ENCODE measurements at places on chromosomes 16 and 17. TPM values are rescaled to one million over a fixed set of nuclear protein-coding genes. Genes with fewer than 3 reads are reported as not detected.

Gene CHST5
- total RNA-seq = 0.09 TPM

Gene SULT1A2
- total RNA-seq = 0.23 TPM

Gene CES3
- 6.8 TPM for total RNA-seq

Gene RAMP2
- not detected for total RNA-seq

DNA sequence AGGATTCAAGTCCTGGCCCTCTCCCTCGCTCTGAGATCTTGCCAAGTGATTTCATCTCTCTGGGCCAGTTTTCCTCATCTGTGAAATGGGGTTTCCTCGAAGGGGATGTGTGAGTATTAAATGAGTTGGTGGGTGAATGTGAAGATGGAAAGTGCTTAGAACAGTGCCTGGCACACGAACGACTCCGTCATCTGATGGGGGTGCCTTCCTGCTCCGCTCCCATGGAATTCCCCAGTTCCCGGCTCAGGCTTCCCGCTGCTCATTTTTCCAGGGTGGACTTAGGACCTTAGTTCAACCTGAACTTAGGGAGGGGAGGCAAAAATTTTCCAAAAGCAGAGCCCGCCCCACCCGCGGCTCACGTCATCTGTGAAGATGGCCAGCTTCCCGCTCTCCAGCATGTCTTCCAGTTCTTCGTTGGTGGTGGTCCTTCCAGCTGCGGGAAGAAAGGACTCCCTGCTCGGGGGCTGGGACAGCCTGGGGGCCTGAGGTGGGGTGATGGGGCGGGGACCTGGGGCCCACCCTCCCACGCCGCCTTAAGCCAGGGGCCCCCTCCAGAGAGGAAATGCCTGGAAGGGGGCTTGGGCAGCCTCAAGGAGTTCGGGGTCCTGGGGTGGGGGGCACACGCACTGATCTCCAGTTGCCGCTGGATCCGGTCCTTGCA is 11.4 kb downstream of the HSD3B7 start:
- no peak for DNase-seq

DNA sequence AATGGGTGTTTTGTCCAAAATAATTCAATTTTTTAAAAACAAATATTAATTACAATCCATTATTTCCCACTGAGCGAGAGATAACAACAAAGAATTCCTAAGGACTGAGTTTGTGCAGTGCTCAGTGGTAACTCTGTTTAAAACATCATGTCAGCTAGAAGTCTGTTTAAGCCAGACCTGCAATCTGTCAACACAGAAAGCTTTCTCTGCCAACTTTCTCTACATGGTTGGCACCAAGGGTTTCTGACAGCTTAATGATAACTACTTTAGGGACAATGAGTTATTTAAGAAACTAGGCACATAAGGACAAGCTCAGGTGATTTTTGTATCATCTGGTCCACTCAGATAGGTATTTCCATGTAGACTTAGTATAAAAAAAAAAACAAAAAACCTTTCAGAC is 81.8 kb downstream of the WDR59 start:
- DNase-seq = no peak

- no peak for DNase-seq
These were observed 772 bp upstream of the SAMD14 start for GRCh38 chr17:50130559-50131305.

DNA sequence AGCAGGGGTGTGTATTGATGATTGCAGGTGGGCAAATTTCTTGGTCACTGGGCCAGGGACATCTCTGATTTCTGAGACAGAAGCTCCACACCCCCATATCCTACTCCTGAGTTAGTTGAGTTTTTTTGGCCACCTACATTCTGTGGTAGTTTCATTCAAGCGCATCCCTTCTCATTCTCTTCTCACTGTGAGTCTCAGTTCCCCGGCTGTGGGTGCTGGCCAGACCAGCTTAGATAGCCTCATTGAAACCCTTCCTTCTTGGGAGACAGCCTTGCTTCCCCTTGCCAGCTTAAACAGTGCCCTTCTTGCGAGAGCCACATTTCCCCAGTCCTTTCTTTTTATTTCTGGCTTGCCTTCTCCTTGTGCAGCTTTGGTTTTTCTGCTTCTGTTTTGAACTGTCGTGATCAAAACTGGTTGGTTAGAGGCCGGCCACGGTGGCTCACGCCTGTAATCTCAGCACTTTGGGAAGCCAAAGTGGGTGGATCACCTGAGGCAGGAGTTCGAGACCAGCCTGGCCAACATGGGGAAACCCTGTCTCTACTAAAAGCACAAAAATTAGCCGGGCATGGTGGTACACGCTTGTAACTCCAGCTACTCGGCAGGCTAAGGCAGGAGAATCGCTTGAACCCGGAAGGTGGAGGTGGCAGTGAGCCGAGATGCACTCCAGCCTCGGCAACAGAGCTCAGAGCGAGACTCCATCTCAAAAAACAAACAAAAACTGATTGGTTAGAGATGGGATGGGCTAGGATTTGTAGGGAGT is 2.8 kb downstream of the GPT2 start:
- DNase-seq = no peak

- DNase-seq = no peak
These were observed 25.1 kb downstream of the ZP2 start for GRCh38 chr16:21186326-21186691.

GRCh38 chr16:64133366-64133765 is 988.5 kb downstream of the CDH11 start:
- DNase-seq = no peak

DNA sequence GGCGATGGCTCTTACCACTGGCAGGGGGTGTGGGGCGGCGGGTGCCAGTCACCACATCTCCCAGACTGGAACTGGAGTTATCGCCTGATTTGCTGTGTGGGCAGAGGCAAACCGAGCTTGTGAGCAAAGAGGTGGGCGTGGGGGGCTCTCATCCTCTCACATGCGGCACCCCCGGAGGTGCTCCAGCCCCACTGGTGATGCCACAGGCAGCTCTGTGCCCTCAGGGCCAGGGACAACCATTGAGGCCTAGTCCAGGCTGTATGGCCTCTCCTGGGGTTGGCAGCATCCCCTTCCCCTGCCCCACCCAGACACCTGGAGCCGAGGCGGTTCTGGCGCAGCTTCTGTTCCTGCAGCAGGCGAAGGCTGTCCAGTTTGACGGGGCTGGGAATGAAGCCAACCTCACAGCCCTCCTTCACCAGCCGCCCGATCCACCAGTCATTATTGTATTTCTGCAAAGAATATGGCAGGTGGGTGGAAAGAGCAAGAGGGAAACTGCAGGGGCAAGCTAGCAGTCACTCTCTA is 10.9 kb downstream of the CACNB1 start:
- DNase-seq = no peak

GRCh38 chr17:13410874-13411273 is 190.9 kb downstream of the HS3ST3A1 start:
- DNase-seq = no peak

DNA sequence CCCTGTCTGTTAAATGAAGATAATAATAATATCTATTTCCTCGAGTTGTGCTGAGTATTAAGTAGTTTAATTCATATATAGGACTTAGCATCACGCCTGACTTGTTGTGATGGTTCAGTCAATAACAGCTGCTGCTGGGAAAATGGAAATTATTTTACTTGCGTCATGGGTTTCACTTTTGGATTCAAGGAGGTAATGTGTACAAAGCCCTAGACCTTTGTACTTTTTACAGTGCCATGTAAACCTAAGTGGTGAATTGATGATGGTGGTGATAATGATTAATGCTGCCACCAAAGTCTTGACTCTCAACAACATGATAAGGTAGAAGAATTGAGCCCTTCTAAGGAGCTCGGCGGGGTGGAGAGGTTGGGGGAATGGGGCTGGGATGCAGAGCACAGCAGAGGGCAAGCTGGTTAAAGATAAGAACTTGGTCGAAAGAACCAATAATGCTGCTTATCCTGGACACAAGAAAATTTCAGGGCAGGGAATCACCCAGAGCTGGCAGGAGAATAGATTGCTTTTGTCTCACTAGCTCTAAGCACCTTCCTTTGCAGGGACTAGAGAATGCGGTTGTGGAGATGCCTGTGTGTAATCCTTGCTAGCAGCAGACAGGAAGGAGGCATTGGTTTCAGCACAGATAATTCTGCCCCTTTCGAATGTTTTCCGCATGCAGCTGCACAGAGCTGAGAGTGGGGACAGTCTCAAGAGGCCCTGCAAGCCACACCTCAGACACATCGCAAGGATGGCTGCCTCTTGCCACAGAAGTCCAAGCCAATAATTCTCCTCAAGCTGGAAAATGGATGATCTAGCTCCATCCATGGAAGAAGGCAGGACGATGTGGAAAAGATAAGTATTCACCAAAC is 187.1 kb downstream of the TMEM114 start:
- no peak for DNase-seq

- peak; percentile 63 for DNase-seq
These were observed 952 bp downstream of the BMERB1 start for GRCh38 chr16:15435216-15435864.

- DNase-seq = no peak
These were observed 56.7 kb upstream of the C17orf78 start for GRCh38 chr17:37318931-37319594.

DNA sequence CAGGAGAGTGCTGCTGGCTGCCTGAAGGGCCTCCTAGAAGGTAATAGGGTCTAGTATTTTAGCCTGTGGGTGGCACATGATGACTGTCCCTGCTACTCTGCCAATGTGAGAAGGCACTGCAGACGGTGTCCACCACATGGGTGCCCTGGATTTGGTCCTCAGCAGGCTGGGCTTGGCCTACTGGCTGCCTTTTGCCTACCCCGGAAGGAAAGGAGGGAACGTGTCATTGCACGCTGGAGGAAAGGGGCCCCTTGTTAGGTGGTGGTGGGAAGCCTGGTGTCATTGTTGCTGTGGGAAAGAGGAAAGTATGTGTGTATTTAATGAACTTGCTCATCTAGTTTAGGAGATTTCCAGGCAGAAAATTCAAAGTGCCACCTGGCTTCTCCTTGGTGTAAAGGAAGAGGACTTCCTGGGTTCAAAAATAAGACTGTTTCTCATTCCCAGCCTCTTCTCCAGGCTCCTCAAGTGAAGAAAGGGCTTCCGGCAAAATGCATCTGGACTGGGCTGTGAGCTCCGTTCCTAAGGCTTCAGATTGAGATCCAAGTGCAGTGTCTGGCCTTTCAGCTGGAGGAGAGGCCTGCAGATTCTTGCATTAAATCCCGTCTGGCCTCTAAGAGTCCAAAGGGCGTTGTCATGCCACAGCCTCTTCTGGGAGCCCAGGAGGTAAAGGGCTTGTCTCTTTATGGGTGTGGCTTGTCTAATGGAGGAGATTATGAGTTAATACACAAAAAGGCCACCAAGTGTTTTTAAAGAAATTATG is 55.1 kb downstream of the RPTOR start:
- no peak for DNase-seq

GRCh38 chr17:29674281-29674680 is 51.6 kb upstream of the CORO6 start:
- no peak for DNase-seq
